Stimulated activated CD8-positive, alpha-beta memory T cell treated with anti-CD3 and anti-CD28 coated beads, Interleukin-15, amount 100 ng/mL, for 24 hours (primary cell): ENCODE measurements at places on chromosomes 6 and 20.

DNA sequence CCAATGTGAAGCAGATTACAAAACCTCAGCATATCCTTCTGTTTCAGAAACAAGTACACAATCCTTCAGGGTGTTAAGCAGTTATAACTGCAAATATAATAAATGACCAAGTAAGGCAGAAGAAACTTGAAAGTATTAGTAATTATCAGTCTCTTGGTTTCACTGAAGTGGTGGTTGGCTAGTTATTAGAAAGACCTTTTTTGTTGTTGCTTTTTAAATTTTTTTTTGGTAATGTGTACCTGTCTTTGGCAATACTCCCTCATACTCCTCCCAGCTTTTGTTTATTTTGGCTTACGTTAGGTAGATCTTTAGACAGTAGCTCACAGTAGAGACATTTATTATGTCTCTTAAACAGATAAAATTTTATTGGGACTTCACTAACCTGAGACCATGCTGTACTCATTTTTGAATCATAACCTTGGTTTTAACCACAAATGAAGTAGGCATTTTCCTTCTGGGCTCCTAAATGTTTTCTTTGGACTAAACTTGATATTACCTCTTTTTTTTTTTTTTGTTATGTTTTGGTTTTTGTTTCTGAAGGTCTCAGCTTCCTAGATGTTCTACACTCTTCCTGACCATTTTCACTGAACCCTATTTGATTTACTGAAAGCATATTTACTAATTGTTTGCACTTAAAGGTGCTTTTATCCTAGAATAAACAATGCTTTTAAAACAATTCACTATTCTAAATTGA lies 6.4 kb downstream of the CD2AP start:
- DNase-seq = no peak

- no peak for DNase-seq
These were observed 54.8 kb downstream of the OPN5 start for GRCh38 chr6:47836639-47837038.

DNA sequence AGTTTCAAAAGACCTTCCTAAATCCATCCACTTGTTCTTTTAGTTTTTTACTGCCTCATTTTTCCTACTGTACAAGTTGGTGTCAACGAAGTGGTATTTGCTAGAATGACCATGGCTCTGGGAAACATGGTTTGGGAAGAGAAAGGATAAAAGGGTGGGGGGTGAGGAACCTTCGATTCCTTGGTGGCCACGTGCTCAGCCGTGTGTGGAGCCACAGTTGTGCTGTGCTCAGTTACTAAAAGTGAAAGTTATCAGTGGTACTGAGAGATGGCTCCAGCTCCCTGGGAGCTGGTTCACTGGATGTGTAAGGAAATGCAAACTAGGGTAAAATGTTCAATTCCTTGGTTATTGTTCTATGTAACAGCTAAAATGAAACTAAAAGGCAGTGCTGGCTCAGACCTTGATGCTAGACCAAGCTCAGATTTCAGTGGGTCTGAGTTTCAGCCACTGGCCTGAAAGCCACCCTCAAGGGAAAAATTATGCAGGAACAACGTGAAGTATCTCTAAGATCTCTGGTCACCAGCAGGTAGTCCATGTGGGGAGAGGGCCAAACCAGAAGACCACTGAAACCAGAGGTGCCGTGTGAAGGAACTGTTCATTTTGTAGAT lies 7.4 kb upstream of the SLC22A2 start:
- DNase-seq = no peak

DNA sequence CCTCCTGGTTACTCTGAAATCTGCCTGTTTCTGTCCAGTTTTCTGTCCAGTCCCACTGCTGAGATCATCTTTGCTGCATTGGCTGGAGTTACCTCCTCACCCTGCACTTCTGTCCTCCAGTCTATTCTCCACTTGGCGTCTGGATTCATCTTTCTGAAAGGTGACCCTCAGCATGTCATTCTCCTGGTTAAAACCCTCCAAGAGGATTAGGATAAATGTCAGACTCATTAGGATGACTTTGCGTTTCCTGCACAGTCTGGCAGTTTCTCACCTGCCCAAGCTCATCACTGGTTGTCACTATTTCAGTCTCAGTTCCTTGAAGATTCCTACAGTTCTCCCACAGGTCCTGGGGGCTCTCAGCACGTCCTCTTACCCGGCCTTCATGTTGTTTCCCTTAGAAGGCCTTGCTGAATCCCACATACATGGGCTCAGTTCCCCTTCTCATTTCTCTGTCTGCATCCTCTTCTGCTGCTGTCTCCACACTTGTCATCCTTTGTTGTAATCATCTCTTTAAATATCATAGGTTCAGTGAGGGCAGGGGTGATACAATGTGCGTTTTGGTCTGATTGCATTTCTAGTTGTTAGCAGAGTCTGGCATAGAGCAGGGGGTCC lies 374.8 kb downstream of the QKI start:
- no peak for DNase-seq

DNA sequence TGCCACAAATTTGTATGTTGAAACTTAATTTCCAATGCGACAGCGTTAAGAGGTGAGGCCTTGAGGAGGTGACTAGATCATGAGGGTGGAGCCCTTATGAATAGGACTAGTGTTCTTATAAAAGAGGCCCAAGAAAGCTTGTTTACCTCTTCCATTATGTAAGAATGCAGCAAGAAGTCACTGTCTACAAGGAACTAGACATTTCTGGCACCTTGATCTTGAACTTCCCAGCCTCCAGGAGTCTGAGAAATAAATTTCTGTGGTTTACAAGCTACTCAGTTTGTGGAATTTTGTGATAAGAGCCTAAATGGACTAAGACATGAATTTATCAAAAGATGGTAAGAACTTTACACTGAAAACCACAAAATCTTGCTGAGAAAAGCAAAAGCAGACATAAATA lies 173.6 kb upstream of the SGK1 start:
- DNase-seq = no peak

DNA sequence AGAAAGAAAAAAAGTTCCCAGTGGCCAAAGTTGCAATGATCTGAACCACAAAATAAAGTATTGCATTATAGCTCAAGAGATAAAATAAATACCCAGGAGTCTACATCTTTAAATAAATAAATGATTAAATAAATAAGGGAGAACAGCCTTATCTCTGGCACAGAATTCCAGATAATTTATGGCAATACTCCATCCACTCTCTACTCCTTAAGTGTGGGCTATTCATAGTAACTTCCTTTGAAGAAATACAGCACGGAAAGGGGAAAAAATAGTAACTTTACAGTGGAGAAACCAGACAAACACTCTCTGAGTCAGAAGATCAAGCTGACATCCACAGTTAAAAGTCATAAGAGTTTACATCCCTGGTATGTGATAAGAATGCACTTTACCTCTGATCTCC lies 11.6 kb downstream of the AURKA start:
- no peak for DNase-seq

DNA sequence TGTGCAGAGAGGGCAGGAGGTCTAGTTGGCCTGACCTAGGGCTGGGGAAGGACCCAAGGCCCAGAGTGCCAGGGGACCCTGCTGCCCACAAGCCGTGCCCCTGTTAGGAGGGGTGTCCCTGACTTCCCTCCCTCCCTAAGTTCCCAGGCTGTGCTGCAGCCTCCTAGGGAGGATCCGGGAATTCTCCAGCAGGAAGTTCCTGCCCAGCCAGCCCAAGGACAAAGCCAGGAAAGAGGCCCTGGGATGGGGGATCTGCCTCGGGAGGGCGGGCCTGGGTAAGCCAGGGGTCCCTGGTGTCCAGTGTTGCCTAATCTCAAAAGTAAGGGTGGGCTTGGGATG lies 9.3 kb upstream of the BAK1 start:
- DNase-seq = no peak

DNA sequence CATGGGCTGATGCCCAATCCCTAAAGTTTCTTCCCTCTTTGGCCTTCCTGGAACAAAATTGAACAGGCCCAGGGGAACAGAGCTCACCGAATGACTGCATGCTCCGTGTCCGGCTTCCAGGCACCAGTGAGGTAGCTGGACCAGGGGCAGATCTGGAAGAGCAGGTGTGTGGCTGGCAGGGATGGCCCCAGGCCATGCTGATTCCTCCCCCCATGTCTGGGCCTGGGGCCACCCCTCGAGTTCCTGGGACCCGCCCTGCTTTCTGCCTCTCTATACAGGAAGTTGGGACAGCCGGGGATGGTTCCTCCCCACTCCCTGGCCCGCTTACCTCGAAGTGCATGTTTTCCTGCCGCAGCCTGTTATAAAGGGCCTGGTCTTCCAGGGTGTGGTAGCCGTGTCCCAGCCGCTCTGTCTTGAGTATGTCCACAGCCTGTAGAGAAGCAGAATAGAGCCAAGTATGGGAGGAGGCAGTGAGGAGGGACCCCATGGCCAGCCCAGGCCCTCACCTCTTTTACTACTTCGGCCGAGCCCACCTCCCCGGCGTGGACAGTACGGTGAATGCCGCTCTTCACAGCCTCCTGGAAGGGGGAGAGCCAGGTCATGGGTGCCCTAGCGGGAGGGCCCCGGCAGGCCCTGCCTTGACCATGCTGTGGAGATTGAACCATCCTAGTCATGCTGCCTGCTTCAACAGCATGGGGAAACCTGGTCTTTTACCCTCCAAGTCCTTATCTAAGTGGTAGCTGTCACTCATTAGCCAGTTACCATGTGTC lies 28.8 kb downstream of the ADA start:
- DNase-seq = no peak

DNA sequence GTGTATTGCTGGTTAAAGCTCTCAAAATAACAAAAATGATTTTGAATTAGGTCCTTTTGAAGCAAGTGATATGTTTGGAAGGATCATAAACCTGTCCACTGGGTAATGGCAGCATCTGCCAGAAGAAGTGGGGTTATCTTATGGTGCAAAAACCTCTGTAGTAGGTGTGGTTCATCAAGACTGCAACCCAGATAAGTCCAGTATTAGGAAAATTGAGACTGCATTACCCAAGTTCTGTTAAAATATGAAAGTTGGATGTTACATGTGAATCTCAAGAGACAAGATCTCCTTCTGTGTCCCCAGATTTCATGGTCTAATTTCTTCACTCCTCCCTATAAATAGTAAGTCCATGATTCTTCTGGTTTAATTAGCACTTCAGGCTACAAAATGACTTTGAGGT lies 59.4 kb downstream of the RPRD1B start:
- no peak for DNase-seq

GRCh38 chr20:52880997-52881396 lies 91.2 kb upstream of the TSHZ2 start:
- DNase-seq = no peak

- DNase-seq = no peak
These were observed 31.8 kb downstream of the HFE start for GRCh38 chr6:26118999-26119398.

DNA sequence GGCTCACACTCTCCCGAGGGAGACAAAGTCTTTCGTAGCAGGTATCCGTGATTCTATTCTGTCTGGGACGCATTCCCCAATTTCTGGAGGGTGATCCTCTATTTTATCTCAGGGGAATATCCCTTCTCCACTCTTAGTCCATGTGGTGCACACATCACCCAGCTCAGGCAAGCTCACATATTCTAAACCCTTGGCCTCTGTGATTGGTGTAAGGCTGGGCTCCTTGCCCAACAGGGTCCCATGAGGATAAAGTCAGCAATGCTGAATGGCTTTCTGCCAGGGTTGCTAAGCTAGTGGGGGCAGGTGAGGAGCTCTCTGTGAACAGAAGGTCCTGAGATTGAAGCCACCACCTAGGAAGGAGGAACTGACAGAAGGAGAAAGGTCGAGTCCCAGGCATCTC lies 137.2 kb downstream of the CDH26 start:
- no peak for DNase-seq

DNA sequence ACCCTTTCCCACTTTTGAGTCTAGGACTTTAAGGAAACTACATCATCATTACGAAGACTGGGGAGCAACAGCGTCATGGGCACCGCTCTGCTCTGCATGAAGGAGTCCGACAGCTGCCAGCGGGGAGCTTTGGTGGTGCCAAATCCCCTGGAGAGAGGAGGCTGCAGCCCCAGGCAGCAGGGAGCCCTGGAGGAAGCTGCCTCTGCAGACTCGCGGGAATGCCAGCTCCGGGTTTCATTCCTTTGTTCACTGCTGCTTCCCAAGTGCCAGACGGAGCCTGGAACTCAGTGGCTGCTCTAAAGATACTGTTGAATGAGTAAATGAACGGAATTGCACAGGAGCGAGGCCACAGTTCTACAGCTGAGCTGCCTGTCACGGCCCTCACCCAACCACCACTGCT lies 196.5 kb upstream of the THBS2 start:
- DNase-seq = no peak

DNA sequence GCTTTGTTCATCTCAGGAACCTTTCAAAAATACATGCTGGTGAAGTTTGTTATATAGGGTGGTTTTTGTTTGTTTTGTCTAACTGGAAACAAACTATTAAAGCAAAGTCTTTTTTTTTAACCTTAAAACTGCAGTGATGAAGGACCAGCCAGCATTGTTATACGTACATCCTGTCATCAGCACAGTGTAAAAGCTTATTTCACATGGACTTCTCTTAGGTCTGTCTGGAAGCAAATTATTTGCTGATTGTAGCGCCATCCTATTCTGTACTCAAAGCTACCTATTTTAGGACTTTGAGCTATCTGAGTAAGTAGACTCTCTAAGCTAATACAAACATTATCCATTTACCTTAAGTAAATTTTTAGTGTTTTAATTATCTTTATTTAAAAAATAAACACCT lies 61.7 kb downstream of the SNX9 start:
- no peak for DNase-seq

DNA sequence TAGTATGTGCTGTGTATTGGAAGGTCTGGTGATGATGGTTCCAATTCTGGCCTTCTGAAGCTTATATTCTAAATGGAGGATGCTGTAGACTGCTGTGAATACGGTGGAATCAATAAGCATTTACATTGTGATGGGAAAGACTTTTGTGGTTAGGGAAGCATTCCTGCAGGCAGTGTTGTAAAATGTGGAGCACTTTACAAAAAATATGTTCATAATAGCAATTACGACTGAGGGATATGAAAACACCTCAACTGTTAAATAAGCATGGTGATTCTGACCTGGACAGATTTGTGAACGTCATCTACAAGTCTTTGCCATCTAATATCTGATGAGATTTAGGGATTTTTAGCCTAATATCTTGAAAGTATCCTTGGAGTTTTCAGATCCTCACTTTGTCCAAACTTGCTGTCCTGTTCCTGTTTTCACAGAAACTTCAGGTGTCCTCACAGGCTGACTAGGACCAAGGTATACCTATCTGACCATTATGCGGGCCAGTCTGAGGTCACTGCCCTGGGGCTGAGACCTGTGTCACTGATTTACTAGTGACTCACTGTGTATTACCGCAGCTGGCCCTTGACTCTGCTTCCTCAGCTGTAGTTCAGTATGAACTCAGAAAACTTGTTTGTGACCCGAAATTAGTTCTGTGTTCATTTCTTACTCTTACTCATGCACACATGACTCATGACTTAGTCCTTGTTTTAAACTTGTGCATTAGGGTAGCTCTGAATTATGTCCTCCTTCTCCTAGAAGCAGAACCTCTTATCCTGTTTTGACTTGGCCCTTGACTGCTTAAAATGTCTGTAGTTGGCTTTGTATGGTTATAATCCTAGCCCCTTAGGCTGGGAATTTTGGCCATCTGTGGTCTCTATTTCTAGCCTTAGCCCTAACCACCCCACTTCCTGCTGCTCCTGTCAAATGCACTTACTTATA lies 343.0 kb downstream of the CDKAL1 start:
- no peak for DNase-seq

DNA sequence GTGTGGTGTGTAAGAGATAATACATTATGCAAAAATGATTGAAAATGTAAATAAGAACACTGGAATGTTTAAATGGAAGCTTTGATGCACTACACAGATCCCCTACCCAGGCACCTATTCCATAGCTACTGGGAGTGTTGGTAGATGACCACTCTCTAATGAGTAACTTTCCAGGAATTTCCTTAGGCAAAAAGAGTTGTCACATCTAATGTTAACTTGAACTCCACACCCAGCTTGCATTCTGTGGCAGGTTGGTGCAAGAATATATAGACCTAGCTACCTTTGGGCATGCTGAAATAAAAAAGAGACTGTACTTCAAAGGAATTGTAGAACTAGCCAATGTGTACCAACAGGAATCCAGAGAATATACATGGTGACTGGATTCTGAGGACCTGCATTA lies 1254.2 kb upstream of the EYS start:
- DNase-seq = no peak
